ENCODE measurements at places on chromosomes 1 and 21. TPM values are rescaled to one million over a fixed set of nuclear protein-coding genes. Genes with fewer than 3 reads are reported as not detected.

CNST gene
- total RNA-seq: 18.1 TPM

PDE9A gene
- total RNA-seq: 1.2 TPM

SLC22A15 gene
- 1.9 TPM for total RNA-seq

TSTD1 gene
- total RNA-seq: 12.3 TPM

RGS13 gene
- total RNA-seq: not detected

RXRG gene
- total RNA-seq: not detected

PROK1 gene
- not detected for total RNA-seq

LPAR3 gene
- 0.13 TPM for total RNA-seq

PRR9 gene
- not detected for total RNA-seq

CR2 gene
- total RNA-seq: not detected

DCST2 gene
- not detected for total RNA-seq

SELE gene
- total RNA-seq: under 0.01 TPM

EFNA1 gene
- total RNA-seq: 1.2 TPM

WNT9A gene
- 0.44 TPM for total RNA-seq

RRP1B gene
- total RNA-seq: 14.4 TPM

SH3D21 gene
- 1.3 TPM for total RNA-seq

AADACL4 gene
- not detected for total RNA-seq

CENPF gene
- 35.3 TPM for total RNA-seq

VHLL gene
- total RNA-seq: not detected

C1orf87 gene
- total RNA-seq: not detected

ARF1 gene
- total RNA-seq: 219 TPM

TFF3 gene
- total RNA-seq: 0.68 TPM

TMEM82 gene
- total RNA-seq: not detected

ARHGEF19 gene
- 2.2 TPM for total RNA-seq

P3H1 gene
- 110 TPM for total RNA-seq

KLHDC8A gene
- total RNA-seq: not detected

TMEM240 gene
- total RNA-seq: 2.0 TPM

PAQR6 gene
- 0.26 TPM for total RNA-seq

SLC44A5 gene
- total RNA-seq: 2.1 TPM

AK5 gene
- 8.8 TPM for total RNA-seq

KRTAP11-1 gene
- total RNA-seq: not detected

All from aortic smooth muscle cell (primary cell).